ENCODE measurements at places on chromosomes 3 and 15. TPM values are rescaled to one million over a fixed set of nuclear protein-coding genes. Genes with fewer than 3 reads are reported as not detected.

Gene PPP1R14D
- total RNA-seq, result not detected

Gene NOX5
- total RNA-seq, result 0.05 TPM

Gene HGD
- 5.5 TPM for total RNA-seq

Gene ABHD5
- 6.9 TPM for total RNA-seq

Gene ALG3
- total RNA-seq, result 37.7 TPM

Gene PLA2G4E
- not detected for total RNA-seq

Gene CNTN3
- not detected for total RNA-seq

Gene DOCK3
- total RNA-seq, result 1.5 TPM

Gene FBXL2
- total RNA-seq, result not detected

Gene SKOR1
- total RNA-seq, result 1.0 TPM

Gene PPARG
- total RNA-seq, result not detected

Gene ATP13A5
- not detected for total RNA-seq

Gene P2RY14
- 0.21 TPM for total RNA-seq

Gene C3orf85
- not detected for total RNA-seq

Gene OR4M2
- not detected for total RNA-seq

Gene SPESP1
- total RNA-seq, result 0.60 TPM

Gene CCR9
- 1.9 TPM for total RNA-seq

Gene CAPN3
- 20.0 TPM for total RNA-seq

Gene CDHR4
- total RNA-seq, result not detected

Gene SERINC4
- 0.27 TPM for total RNA-seq

Gene GOLGA6L10
- 4.7 TPM for total RNA-seq

Gene PCSK6
- 6.7 TPM for total RNA-seq

Gene DUOXA2
- total RNA-seq, result not detected

Data from naive thymus-derived CD8-positive, alpha-beta T cell (primary cell).